ENCODE measurements at places on chromosomes 2 and 18.

DNA sequence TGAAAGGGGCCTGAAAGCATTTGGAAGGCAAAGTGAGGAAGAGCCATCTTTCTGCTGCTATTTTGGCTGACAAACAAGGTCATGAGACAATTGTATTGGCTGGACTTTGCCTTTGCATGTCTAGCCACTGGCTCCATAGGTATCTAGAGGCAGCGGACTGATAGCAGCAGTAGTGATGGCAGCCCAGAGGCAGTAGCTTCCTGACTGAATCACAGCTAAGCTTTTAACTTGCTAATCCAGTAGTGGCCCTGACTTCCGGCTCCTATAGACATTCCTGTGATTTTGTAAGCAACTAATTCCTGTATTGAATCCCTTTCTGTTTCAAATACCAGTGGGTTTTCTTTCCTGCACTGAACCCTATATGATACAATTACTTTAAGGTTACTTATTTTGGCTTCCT lies 69.8 kb upstream of the PDE1A start:
- no peak for DNase-seq

DNA sequence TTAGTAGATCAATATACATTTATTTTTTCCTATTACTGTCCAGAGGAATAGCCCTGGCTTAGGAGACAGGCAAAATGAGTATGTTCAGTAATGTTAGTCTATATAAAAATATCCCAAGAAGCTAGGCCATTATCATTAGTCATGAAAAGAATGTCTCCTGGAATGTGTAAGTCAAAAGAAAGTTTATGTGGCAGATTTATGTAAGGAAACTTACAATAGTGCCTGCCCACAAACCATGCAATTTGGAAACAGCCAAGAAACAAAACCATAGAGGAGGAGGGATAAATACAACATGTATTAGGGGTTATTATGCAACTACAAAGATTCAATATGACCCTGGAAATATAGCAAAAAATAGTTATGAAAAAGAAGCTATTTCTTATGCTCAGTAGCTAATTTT lies 96.3 kb downstream of the NOL4 start:
- no peak for DNase-seq

- DNase-seq = no peak
These were observed 188.6 kb upstream of the GATA6 start for GRCh38 chr18:21980744-21981143.

GRCh38 chr2:239853706-239854327 lies 171.3 kb downstream of the NDUFA10 start:
- DNase-seq = no peak

DNA sequence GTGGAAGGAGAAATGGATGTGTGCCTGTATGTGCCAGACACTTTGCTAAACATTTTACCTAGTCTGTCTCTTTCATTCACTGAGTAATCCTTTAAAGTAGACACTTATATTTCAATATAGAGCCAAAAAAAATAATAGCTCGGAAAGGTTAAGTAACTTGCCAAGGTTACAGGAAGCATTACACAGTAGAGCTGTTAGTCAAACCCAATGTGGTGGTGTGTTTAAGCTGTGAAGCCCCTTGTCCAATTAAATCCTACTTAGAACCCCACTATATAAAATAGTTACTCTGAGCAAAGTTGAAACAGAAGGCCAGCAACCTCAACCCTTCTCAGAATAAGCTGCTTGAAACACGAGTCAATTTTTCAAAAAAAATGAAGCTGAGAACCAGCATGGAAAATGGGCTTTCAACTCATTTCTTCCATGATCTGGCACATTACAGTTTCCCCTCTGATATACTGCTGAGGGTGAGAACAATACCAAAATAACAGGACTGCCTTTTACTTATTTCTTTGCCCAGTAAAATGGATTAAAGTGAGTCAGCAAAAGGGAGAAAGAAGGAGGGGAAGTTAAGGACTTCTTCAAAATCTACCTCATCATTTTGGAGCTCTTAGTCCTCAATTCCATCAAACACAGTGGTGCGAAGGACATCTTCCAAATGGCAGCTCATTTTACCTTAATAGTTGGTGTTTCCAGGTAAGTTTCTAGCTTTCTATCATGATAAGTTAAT lies 7.9 kb downstream of the RDH14 start:
- DNase-seq = no peak

DNA sequence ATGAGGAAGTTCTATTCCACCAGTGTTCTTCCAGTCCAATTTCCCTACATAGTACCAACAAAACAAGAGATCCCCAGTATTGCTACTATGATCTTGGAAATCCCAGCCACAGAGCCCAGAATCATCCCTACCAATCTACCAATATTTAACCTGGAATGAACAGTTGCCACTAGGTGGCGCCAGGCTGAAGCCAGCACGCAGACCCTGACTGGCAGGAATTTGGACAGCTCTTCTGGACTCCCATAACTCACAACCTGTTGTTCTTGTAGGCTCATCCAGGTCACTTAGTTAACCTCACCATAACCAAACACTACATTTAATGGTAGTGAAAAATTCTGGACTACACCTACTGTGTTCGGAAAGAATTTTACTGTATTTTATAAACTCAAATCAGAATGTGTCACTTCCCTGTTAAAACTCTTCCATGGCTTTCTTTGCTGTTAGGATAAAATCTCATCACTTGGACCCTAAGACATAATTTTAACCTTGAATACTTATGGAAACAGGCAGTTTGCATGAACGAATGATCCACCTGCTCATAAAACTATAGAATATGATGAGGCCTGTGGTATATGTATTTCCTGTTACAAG lies 59.8 kb upstream of the SLC38A11 start:
- DNase-seq = peak; percentile 36

GRCh38 chr2:7812231-7812995 lies 869.4 kb upstream of the ID2 start:
- DNase-seq = no peak

GRCh38 chr2:195535911-195536522 lies 121.0 kb upstream of the SLC39A10 start:
- DNase-seq = no peak

- DNase-seq = no peak
These were observed 14.7 kb downstream of the LINC00305 start for GRCh38 chr18:64134044-64134747.

DNA sequence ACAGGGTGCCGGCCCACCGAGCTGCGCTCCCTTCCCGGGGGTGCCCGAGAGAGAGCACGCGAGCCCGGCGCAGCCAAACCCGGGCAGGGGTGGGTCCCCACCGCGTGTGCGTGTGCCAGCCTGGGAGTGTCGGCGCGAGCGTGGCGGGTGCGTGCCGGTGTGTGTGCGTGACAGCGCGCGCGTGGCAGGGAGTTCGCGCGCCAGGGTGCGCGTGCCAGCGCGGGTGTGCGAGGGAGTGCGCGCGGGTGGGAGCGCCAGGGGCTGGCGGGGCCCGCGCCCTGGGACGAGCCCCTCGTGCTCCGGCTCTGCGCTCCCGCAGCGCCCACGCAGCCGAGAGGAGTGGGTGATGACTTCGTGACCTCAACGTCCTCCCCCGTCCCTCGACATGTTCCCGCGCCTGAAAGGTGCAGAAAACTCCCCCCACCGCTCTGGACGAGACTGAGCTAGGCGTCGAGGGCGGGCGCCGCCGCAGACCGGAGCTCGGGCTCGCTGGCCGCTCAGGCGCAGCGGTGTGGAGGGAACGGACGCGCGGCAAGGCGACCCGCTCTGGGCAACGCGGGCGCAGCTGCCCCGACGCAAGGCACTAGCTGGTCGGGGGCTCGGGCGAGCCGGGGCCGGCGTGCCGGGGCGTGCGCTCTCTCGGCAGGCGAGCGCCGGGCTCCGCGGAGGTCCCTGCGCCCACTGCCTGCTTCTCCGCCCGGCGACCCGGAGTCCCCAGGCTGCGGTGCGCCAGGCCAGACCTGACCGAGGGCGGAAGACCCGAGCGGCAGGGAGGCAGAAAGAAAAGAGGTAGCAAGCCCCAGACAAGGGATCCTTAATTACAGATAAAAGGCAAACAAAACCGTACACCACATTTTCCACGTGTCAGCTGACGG lies 582.8 kb downstream of the ZEB2 start:
- DNase-seq = no peak

DNA sequence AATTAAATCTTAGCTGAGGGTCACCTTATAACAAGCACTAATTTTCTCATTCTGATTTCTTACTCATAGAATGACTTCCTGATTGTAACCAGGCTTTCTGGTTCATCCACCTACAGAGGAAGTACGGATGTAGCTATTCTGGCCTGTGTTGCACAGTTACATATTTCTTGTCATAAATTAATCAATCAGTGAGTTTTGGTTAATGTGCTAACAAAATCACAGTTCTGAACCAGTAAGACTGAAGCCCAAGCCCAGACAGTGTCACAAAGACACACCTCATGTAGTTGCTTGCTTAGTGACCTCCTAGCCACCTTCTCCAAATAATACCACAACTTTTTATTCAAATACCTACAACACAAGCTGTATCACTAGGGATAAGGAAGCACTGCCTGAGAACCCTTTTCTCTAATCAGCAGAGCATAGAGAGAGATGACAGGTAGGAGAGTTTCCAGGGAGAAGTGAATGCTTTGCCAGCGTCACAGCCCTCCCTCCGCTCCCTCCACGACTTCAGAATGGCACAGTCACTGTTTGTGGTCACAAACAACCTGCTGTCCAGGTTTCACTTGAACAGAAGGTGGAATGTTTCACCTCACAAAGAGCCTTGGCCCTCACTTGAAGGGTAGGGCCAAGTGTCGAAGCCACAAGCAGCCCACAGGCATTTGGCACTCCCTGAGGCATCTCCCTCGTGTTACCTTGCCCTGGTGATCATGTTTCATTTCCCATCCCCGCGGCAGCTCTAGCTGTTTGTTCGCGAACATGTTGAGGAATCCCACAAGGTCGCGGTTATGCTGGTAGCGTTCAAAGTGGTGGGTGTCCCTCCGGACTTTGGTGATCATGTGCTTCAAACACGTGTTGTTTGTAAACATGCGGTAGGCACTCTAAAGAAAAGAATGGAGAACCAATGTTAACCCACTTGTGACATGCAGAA lies 120.8 kb upstream of the STK17B start:
- DNase-seq = no peak

DNA sequence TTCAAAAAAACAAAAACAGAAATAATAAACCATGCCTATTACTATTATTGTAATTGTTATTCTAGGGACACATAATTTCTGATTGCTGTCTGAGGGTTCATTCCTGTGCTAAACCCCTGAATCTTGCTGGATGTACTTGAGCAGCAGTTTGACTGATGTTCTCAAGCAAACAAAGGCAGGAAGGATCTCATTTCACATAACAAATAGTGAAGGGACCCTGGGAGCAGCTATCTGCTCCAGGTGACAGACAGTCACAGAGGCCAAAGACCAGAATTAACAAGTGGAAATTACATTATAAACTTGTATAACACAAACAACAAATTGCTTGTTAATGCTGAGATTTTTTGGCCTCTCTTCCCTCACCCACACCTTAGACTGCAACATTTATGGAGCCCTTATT lies 284.2 kb downstream of the THSD7B start:
- no peak for DNase-seq

GRCh38 chr2:240319221-240319854 lies 116.1 kb upstream of the GPC1 start:
- DNase-seq = no peak

- DNase-seq = no peak
These were observed 87.4 kb upstream of the GLS start for GRCh38 chr2:190792956-190793888.

DNA sequence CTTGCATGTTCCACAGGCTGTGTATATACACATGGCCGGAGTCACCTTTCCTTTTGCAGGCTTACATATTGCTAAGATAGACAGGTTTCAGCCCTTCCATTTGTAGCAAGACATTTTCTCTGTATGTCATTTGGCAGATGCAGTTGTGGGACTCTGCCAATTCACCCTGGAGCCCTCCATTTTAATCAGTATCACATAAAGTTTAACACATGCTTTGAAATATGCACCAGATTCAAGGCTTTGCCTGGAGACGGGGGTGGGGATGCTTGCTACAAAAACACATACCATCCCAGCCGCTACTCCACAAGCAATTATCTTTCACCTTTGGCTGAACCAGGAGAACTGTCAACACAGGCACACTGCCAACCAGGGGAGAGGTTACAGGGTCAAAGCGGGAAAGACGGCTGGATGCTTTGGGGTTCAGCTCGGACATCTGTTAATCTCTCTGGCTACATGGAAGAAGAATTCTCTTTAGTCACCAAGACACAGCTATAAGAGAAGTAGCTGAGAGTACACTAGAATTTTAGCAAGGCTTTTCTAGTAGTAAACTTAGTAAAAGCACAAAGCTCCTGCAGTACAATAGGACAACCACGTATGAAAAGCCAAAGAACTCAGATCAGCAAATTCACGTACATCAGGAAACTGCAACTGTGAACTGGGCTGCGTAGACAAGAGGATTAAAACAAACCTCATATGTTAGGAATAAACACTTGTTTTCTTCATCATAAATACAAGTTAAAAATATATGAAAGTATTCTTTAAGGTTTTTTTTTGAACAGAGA lies 130.9 kb downstream of the EXOC6B start:
- DNase-seq = peak; percentile 54

- peak; percentile 6 for DNase-seq
These were observed 128.0 kb upstream of the GYPC start for GRCh38 chr2:126527836-126528490.

DNA sequence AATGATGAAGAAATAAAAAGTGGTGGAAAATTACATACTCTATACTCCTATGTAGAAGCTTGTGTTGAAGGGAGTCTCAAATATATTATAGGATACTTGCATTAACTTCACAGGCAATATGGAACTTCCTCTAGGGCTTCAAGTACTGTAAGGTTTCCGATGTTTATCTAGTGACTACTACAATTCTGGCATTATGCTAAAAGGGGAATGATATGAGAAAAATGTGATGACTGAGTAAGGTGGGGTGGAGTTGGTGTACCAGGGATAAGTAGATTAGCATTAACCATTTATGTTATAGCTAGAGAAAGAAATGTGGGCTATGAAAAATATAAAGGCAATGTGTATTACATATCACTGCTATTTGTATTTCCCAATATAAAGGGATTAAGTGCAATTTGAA lies 229.5 kb downstream of the DCC start:
- no peak for DNase-seq

GRCh38 chr18:3447068-3447894 lies 2.7 kb upstream of the TGIF1 start:
- DNase-seq = no peak

GRCh38 chr2:45675263-45675812 lies 23.9 kb downstream of the PRKCE start:
- peak; percentile 66 for DNase-seq

DNA sequence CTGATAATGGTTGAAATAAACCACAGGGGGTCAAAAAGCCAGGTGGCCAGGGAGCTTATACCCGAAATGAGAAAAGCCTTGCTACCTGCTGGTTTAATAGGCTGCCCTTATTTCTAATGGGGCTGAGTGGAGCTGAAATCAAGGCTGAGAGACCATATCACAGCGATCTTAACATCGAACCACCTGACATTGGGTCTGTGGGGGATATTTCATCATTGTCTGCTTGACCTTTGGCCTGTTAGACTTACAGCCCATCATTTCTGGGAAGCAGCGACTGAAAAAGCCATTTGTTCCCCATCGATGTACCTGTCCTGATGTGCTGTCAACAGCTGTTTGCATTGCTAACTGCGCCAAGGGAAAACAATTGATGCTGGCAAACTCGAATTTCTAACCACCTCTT lies 199.7 kb upstream of the SLC14A2 start:
- no peak for DNase-seq

Measured in DMS 273 treated with DMSO at 0.1 percent for 48 hours (cell line).